ENCODE measurements at places on chromosomes 6 and 20. TPM values are rescaled to one million over a fixed set of nuclear protein-coding genes. Genes with fewer than 3 reads are reported as not detected.

- H3K4me1 ChIP-seq, result no peaks in the 10 kb centered on the region
- H3K27ac ChIP-seq, result no peak overlapping the region
- H3K27me3 ChIP-seq, result no peaks in the 10 kb centered on the region
- H3K4me3 ChIP-seq, result no peak overlapping the region
- DNase-seq, result no peak
- H3K36me3 ChIP-seq, result no peaks in the 10 kb centered on the region
Observed at GRCh38 chr6:3566812-3567211, 110.0 kb upstream of the SLC22A23 start.

- H3K27me3 ChIP-seq, result no peaks in the 10 kb centered on the region
- peaks cover 57% of the 10 kb centered on the region for H3K36me3 ChIP-seq
- H3K4me3 ChIP-seq, result no peak overlapping the region
Observed at GRCh38 chr6:170346649-170347048, 40.1 kb downstream of the FAM120B start.

GRCh38 chr20:52616629-52617028 lies 355.5 kb upstream of the TSHZ2 start:
- H3K4me3 ChIP-seq, result no peak overlapping the region
- no peaks in the 10 kb centered on the region for H3K4me1 ChIP-seq
- no peaks in the 10 kb centered on the region for H3K36me3 ChIP-seq
- no peaks in the 10 kb centered on the region for H3K27me3 ChIP-seq
- DNase-seq, result no peak

DNA sequence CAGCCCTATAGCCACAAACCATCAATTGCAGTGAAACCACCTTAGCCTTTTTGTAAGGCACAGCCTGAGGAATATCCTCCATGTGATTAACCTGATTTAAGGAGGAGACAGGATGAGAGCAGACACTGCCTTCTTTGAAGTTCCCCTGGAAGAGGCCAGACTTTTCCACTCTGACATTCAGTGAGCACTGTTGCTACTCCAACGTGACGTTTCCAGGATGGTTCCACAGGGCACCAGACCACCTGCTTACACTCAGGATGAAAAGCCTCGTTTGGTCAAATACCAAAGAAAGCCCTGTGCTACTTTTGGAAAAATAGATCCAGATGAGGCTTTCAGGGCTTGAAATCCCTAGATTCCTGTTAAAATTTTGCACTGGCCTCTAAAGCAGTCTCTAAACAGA lies 1102.1 kb upstream of the FLRT3 start:
- H3K27me3 ChIP-seq, result no peaks in the 10 kb centered on the region
- H3K27ac ChIP-seq, result no peak overlapping the region
- DNase-seq, result no peak
- no peaks in the 10 kb centered on the region for H3K36me3 ChIP-seq

DNA sequence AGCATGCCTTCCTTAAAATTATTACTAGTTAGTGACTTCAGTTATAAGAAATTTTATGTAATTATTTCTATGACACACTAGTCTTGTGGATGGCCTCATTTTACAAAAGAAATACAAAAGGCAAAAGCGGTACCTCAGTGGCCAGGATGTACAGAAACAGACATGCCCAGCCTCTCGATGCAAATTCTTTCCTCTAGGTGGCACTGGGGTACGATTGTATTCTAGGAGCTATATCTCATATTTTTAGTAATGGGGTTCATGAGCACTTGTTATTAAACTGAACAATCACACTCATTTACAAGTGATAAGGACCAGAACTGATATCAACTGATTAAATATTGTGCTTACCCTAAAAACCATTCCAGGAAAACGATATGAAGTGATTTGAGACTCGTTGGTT lies 59.8 kb downstream of the SOD2 start:
- DNase-seq, result peak; percentile 80
- H3K36me3 ChIP-seq, result no peaks in the 10 kb centered on the region
- H3K27me3 ChIP-seq, result no peaks in the 10 kb centered on the region
- no peak overlapping the region for H3K4me3 ChIP-seq
- H3K4me1 ChIP-seq, result peaks cover 8% of the 10 kb centered on the region

- no peak for DNase-seq
- H3K4me1 ChIP-seq, result no peaks in the 10 kb centered on the region
- no peak overlapping the region for H3K4me3 ChIP-seq
- H3K27ac ChIP-seq, result no peak overlapping the region
- no peaks in the 10 kb centered on the region for H3K36me3 ChIP-seq
- H3K27me3 ChIP-seq, result no peaks in the 10 kb centered on the region
Observed at GRCh38 chr6:119426619-119427018, 77.1 kb upstream of the MAN1A1 start.

GRCh38 chr20:41173161-41173721 lies 35.9 kb downstream of the PLCG1 start:
- DNase-seq, result peak; percentile 82
- no peak overlapping the region for H3K4me3 ChIP-seq
- H3K4me1 ChIP-seq, result no peaks in the 10 kb centered on the region
- peaks cover 5% of the 10 kb centered on the region for H3K36me3 ChIP-seq

GRCh38 chr20:49461894-49462620 lies 20.4 kb downstream of the KCNB1 start:
- H3K27me3 ChIP-seq, result no peaks in the 10 kb centered on the region
- no peak overlapping the region for H3K4me3 ChIP-seq
- H3K27ac ChIP-seq, result no peak overlapping the region
- no peak for DNase-seq

Gene PTCHD4
- total RNA-seq, result not detected

Gene SH3BGRL2
- total RNA-seq, result not detected

Gene ADGRB3
- not detected for total RNA-seq

Gene PLCB1
- 0.82 TPM for total RNA-seq

Gene NRSN1
- total RNA-seq, result not detected
